ENCODE measurements at places on chromosomes 16 and 17.

- DNase-seq = no peak
Measured at GRCh38 chr17:48456589-48456988, 26.6 kb upstream of the SKAP1 start.

- DNase-seq = no peak
Measured at GRCh38 chr17:74972107-74972972, at the start of gene HID1. TSS of gene HID1 (minus strand) at chr17:74972759. CDS start at chr17:74972656, 103 bp downstream.

DNA sequence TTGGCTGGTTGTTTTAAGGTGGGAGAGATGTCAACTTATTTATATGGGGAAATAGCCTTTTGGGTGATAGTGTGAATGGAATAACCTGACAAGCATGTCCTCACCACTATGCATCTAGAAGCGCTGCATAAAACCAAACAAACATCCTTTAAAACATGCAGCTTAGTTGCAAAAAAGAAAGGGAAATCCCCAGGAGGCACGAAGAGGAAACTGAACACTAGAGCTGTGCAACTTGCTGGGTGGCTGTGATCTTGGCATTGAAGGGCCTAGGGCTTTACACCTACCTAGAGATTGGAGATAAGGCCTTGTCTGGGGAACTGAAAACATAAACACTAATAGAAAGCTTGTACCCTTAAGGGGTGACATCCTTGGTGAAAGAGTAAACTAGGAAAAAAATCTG, 7.3 kb downstream of the C16orf54 start:
- DNase-seq = no peak

- DNase-seq = no peak
Measured at GRCh38 chr17:39757931-39758873, 20.5 kb downstream of the GRB7 start.

- DNase-seq = no peak
Measured at GRCh38 chr17:63973930-63974593, 1.3 kb upstream of the SCN4A start.

DNA sequence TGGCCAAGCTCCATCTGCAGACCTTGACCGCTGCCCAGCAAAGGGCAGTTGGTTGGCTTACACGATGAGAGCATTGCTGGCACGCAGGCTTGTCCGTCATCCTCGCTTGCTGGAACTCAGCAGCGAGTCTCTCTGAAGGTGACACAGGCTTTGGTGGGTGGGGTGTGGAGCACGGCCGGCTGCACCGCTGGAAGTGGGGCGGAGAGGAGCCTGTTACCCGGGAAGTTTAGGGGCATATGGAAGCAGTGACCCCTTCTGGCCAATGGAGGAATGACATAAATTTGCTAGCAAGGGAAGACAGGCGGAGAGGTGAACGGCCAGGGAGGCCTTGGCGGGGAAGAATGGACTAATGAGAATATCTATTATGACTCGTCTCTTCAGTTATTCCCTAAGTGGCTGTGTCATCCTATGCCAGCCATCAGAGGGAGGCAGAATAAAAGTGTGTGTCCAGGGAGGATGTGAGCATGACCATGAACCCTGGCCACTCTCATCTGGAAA, 65.9 kb upstream of the SDK2 start:
- peak; percentile 65 for DNase-seq

GRCh38 chr17:19759568-19760549, 11.8 kb upstream of the ALDH3A1 start:
- no peak for DNase-seq

DNA sequence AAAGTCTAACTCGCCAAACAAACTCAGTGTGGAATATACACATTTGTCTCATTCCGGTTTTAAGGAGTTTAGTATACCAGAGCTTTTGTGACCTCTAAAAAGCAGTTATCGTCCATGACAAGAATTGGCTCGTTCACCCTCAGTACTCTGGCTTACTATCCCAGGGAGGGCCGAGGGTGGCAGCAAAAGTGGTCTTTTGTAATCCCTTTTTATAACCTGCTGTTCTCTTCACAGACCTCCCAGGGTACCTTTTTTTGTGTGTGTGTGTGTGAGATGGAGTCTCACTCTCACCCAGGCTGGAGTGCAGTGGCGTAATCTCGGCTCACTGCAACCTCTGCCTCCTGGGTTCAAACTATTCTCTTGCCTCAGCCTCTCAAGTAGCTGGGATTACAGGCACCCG, 8.9 kb downstream of the NMT1 start:
- no peak for DNase-seq

DNA sequence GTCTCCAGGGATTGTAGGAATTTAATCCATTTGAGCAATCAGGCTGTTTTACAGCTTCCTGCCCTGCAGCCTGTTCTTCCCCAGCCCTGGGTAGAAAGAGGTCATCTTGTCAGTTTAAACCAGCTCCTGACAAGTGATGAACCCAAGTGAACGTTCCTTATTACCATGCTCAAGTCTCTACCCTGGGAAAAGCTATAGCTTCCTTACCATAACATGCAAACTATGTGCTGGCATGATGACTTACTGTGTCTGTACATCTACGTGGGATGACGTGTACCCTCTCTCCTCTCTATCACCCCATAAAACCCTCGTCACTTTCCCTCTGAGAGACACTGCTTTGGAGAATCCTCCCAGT, 452.2 kb downstream of the XYLT1 start:
- DNase-seq = no peak

All from fibroblast of pulmonary artery (primary cell).